ENCODE measurements at places on chromosomes 1 and 21.

DNA sequence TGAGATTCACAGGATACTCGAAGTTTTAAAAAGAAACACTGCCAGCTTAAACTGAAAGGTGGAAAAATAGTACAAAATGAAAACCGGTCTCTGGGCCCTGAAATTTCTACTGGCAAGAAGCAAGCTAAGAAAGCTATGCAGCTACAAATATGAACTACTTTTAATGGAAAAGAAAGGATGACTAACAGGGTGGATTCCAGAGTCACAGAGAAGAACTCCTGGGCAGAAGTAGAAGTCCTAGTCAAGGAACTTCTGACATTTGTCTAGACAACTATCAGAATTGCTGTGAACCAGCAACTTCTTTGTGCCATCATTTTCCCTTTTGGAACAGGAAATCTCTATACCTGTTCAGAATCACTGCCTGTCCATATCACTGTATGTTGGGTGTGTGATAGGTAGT is 38.1 kb downstream of the CD160 start:
- DNase-seq = no peak

GRCh38 chr1:91201176-91201575 is 179.3 kb upstream of the ZNF644 start:
- DNase-seq = no peak

GRCh38 chr1:22883406-22883805 is 89.3 kb downstream of the LACTBL1 start:
- DNase-seq = no peak

DNA sequence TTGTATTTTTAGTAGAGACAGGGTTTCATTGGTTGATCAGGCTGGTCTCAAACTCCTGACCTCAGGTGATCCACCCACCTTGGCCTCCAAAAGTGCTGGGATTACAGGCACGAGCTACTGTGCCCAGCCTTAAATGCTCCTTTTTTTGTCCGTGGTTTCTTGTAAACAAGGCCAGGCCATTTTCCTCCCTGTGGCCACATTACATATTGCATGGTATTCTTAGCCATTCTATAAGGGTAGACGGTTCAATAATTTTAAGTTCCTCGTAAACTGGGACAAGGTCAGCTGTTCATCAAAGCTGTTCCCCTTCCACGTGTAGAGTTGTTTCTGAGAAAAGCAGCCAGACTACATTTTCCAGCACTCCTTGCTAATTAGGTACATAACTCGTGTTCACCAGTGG is 10.3 kb upstream of the LUZP1 start:
- no peak for DNase-seq

DNA sequence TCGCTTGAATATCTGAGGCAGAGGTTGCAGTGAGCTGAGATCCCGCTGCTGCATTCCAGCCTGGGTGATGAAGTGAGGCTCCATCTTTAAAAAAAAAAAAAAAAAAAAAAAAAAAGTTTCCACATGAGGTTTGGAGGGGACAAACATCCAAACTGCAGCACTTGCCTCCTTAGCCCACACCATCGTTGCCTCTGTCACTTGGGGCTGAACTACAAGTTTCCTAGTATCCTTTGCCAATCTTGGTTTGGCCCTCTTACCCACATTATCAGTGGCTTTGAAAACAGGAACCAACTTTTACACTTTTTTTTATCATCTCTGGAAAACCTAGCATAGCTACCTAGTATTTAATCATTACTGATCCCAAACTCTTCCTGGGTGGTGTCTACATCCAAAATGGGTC is 59.2 kb downstream of the CLSTN1 start:
- no peak for DNase-seq

DNA sequence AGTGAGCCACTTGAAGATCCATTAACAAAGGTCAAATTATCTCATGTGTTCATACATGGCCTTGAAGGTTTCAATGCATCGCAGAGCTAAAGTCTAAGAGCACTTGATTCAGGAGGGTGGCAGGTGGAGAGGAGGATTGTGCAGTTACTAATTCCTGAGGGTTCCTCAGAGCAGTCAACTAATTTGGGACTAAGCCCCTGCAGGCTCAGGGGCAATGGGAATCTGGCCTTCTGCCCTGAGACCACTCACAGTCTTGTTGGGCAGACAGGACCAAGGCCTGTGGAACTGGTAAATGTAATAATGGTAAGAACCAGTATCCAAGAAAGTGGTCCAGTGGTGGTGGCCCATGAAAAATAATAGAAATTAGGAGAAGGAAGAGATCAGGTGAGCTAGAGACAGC is 127.4 kb upstream of the HMGB4 start:
- DNase-seq = no peak

DNA sequence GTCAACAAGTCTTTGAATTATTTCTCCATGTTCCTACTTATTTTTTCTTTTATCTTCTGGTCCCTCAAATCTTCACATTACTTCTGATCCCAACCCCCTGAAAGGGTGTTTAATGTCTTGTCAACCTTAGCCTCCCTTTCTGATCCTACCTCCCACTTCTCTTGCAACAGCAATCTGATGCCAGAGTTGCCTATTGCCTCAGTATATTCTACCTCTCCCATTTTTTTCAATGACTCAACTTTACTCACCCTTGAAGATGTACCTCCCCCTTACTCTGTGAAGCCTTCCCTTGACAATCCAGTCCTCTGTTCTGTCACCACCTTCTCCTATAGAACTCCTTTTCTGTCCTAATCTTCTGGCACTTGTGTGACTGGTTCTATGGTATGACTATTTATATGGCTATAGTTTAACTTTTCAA is 99.5 kb upstream of the CD55 start:
- DNase-seq = no peak

DNA sequence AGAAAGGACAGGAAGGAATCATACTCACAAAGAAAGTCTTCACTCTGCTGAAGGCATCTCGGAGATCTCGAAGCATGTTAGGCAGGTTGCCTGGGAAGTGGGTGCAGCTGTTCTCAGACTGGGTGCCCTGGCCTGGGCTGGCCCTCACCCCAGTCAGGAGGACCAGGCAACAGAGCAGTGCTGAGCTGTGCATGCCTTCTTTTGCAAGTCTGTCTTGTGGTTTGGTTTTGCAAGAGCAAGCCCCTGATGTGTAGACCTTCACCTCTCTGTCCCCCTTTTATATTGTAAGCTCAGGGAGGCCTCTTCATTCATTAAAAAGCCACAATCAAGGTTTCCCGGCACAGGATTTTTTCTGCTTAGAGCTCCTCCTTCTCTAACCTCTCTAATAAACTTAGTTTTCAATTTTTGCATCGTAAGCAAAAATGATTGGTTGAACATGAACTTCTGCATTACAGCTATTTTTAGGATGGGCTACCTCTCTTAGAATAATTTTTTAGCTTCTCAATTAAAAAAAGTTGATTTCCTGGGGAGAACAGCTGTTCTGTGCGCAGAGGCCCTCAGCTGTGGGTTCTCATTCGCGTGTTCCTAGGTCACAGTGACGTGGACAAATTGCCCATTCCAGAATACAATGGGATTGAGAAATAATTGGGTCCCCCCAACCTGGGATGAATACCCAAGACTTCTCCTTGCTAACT is at the start of gene IL10:
Gene IL10, minus strand, starts transcription at position 252 of the 695 bp plus-strand sequence. Its CDS starts 59 bp downstream, at position 193.
- DNase-seq = no peak

DNA sequence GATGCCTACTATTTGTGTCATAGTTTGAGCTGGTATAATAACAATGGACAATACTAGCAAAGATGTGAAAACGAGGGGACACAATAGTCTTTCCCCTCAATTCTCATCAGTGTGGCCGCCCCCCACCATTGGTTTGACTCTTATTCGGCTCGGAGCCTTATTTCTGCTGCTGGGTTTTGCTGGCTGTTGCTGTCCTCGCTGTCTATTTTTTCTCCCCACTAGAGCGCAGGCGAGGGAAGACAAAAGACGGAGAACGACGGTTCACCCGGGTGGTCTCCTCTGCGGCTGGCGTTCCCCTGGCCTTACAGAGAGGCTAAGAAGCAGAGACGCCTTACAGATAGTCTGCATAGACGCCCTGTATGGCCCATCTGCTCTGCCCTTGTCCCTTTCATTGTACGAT is 19.4 kb downstream of the CLIC6 start:
- DNase-seq = no peak

DNA sequence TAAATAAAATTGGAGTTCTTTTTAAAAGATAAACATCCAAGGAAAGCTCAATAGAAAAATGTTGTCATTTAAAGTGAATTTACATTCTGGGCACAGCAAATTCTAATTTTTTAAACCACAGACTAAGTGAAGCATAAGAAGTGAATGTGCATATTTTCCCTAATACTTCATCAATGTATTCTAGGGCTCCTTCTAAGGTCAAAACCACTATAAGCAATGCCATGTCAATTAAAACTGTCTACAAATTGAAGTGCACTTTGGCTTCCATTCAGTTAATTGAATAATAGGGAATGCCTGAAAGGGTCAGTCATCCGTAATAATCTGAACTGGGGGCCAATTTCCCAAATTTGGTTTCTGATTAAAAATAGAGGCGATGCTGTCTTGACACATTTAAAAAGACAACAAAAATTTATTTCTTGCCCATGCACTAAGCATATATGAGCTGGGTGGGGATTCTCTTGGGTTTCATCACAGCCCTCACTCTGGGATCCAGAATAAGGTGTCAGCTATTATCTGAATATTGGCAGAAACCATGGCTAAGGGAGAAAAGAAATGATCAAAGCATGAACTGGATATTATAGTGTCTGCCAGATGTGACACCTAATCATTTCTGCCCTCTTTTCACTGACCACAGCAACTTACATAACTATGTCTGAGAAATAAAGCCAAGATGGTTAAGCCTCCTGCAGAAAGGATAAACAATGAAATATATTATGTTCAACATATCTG is 660.6 kb upstream of the B3GALT2 start:
- no peak for DNase-seq

DNA sequence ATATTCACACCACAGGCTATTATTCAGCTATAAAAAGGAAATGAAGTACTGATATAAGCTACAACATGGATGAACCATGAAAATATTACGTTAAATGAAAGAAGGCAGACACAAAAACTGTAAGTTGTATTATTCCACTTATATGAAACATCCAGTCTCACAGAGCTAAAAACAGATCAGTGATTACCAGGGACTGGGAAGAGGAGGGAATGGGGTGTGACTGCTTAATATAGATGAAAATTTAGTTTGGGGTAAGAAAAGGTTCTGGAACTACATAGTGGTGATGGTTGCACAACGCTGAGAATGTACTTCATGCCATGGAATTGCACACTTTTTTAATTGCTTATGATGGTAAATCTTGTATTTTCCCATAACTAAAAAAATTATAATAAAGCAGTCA is 19.5 kb downstream of the GPBP1L1 start:
- DNase-seq = no peak

- no peak for DNase-seq
Observed at GRCh38 chr1:21626921-21627339, 42.2 kb downstream of the RAP1GAP start.

DNA sequence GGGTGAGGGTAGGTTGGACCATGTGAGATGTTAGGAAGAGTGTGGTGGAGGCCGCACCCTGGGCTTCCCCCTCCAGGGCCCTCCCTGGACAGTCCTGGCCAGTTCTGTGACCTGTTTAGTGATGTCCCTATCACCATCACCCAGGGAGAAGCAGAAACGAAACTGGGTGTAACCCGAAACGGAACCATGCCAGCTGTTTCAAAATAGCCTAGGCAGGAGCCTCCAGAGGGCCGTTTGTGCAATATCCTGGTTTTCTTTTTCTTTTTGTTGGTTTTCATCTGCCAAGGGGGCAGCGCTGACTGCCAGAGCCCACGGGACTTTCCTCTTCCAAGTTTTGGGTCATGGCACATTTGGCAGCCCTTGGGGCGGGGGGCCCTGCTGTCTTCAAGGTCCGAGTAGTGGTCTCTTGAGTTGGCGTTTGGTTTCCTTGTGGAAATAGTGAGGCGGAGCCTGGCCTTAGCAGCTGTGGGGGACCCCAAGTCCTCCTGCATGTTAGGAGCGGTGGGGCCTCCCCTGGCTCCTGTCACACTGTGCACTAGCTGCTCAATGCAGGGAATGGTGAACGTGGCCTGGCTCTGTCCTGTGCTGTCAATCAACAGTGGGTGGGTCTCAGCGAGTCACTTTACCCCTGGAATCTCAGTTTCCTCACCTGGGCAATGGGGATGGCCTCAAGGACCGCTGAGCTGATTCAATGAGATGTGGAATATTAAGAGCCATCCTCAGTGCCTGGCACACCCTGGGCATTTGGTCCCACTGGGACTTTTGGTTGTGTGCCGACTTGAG is 90.7 kb downstream of the ARHGEF10L start:
- DNase-seq = no peak

- DNase-seq = no peak
Observed at GRCh38 chr1:57550092-57550491, 126.2 kb upstream of the DAB1 start.

DNA sequence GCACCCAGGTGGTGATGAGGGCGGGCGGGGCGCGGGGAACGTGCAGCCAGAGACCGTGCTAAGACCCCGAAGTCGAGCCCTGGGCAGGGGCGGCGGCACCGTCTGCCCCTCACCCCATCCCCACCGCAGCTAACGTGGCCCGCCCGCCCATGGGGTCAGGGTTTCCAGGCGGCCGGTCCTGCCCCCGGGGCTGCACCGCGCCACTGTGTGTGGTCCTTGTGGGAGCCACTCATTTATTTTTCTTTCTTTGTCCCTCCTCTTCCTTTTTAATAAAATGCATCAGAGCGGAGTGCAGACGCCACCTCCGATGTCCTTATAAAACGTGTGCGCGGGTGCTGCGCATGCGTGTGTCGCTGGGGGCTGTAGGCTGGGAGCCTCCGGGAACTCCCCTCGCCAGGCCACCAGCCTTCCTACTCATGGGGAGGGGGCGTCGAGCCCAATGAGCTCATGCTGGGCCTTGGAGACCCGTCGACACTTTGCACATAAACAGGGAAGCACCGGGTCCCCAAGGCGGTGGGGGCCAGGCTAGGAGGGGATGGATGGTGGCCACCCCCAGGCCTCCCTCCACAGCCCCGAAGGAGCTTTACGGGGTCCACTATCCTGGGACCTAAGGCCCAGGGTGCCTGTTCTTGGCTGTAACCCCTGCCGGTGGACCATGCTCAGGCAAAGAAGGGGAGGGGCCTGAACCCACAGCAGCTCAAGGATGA is 59.9 kb downstream of the WNT9A start:
- DNase-seq = no peak

- no peak for DNase-seq
Observed at GRCh38 chr1:36115200-36115669, 9.8 kb downstream of the COL8A2 start.

GRCh38 chr1:182080040-182080439 is 18.5 kb upstream of the ZNF648 start:
- DNase-seq = no peak

GRCh38 chr1:172748201-172748600 is 89.3 kb downstream of the FASLG start:
- no peak for DNase-seq

All from stimulated activated CD4-positive, alpha-beta T cell treated with anti-CD3 and anti-CD28 coated beads, Interleukin-15, amount 100 ng/mL, for 48 hours (primary cell).